ENCODE measurements at places on chromosomes 12 and 14.

- no peak for DNase-seq
These were observed 943.5 kb downstream of the BCL11B start for GRCh38 chr14:98328496-98328895.

DNA sequence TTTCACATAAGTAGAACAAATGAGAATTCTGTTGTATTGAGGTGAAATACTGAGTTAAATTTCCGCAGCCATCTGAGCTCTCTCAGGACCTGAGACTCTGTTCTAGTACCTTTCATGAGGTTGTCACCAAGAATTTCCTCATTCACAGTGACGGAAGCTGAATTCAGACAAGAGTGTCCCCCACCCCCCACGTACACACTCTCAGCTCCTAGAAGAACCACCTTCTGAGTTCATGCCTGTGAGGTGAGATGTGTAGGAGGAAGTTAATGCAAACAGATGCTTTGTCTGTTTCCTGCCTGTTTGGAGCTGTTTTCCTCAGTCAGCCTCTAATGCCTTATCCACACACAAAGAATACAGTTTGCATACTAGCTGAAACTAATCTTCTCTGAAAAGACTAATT, 18.2 kb downstream of the BICDL1 start:
- DNase-seq: no peak

DNA sequence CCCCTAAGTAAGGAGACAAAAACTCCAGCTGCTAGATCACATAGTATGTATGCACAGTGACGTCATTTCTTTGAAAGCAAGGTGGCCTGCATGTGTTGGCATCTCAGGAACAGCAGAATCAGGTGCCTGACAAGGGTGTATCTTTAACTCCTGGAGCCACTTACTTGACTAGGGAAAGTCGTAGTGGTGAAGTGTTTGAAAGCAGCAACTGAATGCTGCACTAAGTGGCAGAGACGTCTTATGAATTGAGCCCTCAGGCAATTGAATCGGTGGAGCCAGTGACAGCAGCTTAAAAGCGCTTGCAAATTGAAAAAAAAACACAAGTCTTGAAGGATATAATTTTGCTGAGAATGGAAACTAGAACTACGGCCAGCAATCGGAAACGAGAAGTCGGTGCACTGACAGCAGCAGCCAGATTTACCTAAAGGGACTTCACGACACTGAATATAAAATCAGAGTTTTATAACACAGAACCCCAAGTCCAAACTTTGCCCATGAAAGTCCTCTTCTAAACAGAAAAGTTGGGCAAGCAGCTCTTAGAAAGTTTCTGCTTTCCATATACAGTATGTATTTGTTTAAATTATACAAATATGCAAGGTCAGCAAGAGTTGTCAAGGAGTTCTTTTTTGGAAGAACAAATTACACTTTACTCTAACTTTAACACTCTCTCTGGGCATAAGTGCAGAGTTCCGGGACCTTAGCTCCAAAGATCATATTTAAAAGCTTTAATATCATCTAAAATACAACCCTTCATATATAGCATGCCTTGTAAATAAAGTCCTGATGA, 1.1 kb downstream of the IGF1 start:
- no peak for DNase-seq

- DNase-seq: no peak
These were observed 176.4 kb downstream of the SLC38A4 start for GRCh38 chr12:46649433-46649832.

GRCh38 chr12:13666806-13667205, 314.6 kb downstream of the GRIN2B start:
- DNase-seq: no peak

- DNase-seq: no peak
These were observed 31.5 kb downstream of the DUSP16 start for GRCh38 chr12:12531194-12531593.

DNA sequence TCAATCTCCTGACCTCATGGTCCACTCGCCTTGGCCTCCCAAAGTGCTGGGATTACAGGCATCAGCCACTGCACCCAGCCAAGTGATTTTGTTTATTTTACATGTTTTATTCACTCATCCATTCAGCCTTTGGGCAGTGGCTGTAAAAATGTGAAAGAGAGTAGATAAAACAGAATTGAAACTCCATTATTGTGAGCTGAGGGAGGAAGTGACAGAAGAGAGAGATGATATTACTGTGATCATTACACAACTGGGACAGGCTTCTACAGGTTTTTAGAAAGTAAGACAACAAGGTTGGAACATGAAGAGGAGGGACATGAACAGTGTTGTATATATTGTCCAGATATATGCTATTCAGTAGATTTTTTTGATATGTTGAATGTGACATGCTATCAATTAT, 25.0 kb downstream of the CREBL2 start:
- no peak for DNase-seq

GRCh38 chr14:96176275-96176674, 28.4 kb upstream of the BDKRB2 start:
- no peak for DNase-seq

DNA sequence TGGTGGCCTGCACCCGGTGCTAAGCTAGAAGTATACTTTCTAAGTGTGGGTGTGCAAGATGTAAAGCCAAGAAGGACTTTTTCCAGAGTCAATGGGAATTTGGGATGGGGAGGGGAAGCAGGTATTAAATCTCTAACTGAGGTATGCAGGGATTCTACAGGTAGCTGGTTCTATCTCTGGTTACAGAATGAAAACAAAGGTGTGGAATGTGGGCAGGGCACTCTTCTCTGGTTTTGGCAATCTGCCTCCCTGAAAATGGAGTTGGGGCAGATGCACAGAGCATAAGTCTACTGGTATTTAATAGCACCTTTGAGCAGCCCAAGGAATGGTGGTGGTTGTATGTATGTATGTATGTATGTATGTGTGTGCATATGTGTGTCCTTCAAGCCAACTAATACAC, 66.7 kb upstream of the PPP1R12A start:
- no peak for DNase-seq

DNA sequence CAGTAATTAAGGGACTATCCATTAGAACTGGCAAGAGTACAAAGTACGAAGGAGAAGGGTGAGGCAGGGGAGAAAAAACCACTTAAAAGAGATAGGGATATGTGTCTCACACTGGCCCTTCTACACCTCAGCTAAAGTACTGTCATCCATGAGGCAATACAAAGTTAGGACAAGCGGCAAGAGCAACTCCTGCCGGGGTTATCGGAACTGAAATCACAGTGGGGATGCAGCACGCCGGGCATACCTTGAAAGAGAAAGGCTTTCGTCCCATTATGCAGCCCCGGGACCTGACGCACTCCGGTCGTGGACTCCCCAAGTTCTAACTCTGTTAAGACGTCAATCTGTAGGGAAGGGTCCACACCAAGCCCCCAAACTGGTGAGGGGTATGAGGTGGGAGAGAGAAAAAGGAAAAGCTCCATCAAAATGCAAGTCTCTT, 1.1 kb downstream of the NELL2 start:
- peak; percentile 61 for DNase-seq

GRCh38 chr14:70188322-70188658, 461 bp downstream of the SLC8A3 start:
- no peak for DNase-seq

DNA sequence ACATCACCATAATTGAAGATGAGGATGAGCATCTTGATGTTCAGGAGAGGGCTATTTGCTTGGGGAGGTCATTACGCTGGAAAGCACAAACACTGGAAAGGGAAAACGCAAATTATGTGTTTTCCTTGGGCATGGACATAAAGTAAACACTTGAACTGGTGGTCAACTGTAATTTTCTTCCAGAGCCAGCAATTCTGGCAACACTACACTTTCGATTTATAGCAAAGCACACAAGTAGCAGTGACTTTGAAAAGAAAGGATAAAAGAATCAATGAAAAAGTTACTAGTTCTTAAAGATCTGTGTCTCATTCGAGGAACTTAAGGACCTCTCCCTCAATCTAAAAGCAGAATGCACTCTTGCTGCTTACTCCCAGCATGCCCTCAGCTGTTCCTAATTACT, 2.2 kb downstream of the CLEC14A start:
- no peak for DNase-seq

- no peak for DNase-seq
These were observed 4.3 kb upstream of the STRN3 start for GRCh38 chr14:31030469-31030868.

GRCh38 chr14:25394791-25395391, 344.9 kb upstream of the STXBP6 start:
- DNase-seq: no peak

DNA sequence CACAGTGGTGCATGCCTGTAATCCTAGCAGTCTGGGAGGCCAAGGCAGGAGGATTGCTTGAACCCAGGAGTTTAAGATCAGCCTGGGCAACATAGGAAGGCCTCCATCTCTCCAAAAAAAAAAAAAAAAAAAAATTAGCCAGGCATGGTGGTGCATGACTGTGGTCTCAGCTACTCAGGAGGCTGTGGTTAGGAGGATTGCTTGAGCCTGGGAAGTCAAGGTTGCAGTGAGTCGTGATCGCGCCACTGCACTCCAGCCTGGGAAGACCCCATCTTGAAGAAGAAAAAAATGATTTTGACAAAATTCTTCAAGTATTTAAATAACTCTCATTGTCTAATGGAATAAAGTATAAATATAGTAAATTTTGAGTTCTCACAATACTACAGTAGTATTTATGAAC, 219.2 kb upstream of the SSTR1 start:
- DNase-seq: no peak

- DNase-seq: peak; percentile 59
These were observed 174.4 kb upstream of the RPH3A start for GRCh38 chr12:112617153-112617505.

- DNase-seq: peak; percentile 5
These were observed 34.6 kb upstream of the NFKBIA start for GRCh38 chr14:35438910-35439713.

DNA sequence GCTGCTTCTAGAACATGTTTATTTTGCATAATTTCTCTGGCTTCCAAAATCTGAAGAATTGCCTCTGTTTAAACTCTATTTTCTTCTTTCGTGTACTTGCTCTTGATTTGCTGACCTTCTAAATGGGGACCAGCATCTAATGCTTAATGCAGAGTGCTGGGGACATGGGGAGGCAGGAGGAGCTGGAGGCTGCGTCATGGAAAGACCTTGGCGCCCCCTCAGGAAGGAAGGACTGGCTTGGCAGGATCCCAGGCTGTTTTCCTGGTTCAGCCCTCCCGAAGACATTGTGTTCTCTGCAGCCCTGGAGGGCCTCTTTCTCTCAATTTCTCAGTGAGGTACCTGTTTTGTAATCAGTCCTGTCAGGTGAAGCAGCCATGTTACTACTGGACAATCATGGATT, 5.5 kb downstream of the PRKCH start:
- DNase-seq: no peak

GRCh38 chr12:111685322-111685810, 390 bp downstream of the BRAP start:
- no peak for DNase-seq

- no peak for DNase-seq
These were observed 185.5 kb downstream of the SSPN start for GRCh38 chr12:26380897-26381296.

DNA sequence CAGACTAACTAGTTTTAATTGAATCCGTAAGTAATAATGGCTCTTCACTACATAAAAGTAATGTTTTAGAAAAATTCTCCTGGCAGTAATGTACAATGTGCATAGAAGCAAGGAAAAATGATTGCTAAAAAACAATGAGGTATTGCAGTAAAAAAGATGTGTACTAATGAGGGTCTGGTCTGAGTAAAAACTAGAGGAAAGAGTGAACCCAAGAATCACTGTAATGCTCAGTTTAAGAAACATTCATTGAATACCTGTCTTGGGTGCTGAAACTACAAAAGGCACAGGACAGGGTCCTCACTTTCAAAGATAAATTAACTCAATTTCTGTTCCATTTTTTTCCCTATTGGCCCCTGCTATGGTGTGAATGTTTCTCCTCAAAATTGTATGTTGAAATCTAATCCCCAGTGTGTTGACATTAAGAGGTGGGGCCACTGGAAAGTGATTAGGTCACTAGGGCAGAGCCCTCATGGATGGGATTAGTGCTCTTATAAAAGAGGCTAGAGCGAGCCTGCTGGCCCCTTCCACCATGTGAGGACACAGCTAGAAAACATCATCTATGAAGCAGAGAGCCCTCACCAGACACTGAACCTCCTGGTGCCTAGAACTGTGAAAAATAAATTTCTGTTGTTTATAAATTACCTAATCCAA, 51.6 kb downstream of the RPS6KA5 start:
- DNase-seq: no peak

- DNase-seq: no peak
These were observed 38.9 kb downstream of the FERMT2 start for GRCh38 chr14:52911904-52912303.

- no peak for DNase-seq
These were observed 74.0 kb upstream of the CDKN3 start for GRCh38 chr14:54322701-54323337.

- no peak for DNase-seq
These were observed 3.2 kb upstream of the TCP11L2 start for GRCh38 chr12:106299202-106299774.

DNA sequence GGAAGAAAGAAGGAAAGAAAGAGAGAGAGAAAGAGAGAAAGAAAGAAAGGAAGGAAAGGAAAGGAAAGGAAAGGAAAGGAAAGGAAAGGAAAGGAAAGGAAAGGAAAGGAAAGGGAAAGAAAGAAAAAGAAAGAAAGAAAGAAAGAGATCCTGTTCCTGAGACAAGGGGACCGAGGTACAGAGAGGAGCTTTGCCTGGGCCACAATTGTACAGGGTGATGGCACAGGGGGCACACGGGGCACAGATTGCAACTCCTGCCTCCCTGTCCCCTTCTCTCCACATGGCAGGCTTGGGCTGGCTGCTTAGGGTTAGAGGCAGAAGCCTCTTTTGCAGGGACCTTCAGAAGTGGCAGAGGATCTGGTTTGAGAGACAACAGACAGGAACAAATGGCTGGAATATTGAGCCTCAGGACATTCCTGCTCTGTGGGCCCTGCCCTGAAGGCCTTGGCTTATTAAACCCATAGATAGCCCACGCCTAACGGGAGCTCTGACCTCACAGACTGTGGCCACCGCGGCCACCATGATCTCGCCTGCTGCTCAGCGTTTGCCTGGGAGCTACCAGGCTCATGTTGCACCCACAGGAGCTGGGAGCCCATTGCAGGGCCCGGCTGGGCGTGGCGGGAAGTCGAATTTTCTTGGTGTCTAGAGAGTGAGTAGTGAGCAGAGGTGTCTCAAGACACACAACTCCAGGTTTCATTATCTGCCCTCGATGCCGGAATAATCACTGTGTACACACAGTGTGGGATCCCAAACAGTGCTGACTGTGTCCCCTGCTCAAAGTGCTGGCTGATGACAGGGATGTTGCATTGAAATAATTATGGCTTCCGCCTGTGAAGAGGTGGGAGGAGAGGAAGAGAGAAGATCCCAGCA, 147.9 kb upstream of the NCOR2 start:
- no peak for DNase-seq

DNA sequence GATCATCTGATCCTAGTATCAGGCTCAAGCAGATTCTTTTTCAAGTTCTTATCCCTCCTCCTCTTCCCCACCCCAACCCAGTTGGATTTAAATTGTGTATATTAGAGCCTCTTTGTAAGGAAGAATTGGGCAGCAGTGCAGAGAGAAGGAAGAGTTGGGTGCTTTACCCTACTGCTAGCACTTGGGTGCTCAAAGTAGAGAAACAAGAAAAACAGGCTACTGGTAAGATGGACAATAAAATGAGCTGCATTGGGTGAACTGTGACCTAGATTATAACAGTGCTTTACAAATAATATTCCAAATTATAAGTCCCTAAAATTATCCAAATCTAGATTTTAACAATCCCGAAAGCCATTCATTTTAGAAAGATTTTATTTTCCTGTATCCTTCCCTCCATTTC, 363.4 kb upstream of the GARIN6 start:
- DNase-seq: no peak
